ENCODE measurements at places on chromosomes 7 and 10. TPM values are rescaled to one million over a fixed set of nuclear protein-coding genes. Genes with fewer than 3 reads are reported as not detected.

DNA sequence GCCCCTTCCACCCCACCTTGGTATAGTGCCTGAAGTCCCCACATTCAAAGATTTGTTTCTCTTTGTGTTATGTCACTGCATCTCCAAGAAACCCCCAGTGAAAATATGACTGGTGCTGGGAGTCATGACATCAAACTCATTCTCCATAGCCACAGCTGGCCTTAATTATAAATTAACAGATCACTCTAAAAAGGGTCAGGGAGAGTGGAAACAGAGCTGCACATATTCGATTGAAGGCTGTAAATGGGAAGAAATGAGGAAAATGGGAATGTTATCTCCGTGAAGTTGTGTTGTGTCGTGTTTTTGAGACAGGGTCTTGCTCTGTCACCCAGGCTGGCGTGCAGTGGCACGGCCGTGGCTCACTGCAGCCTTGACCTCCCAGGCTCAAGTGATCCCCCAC lies 24.2 kb upstream of the NUP42 start:
- no peak for DNase-seq

GRCh38 chr7:128148676-128149075 lies 92.4 kb upstream of the LEP start:
- no peak for DNase-seq

DNA sequence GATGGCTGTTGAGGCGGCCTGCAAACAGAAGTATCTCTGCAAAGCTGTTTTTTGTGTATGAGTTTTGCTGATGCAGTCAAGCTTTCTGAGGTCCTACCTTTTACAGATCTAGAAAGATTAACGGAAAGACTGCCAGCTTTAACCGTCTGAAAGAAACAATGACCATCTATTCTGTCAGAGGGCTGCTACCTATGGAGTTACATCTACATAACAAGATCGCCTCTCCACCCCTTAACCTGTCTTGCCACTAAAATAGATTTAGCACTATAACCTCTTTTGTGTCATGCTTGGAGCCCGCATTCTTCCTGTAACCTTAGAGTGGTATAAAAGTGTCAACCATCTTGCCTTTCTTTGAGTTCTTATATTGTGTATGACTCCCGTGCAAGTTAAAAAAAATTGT lies 291.2 kb downstream of the POM121L12 start:
- DNase-seq: no peak

DNA sequence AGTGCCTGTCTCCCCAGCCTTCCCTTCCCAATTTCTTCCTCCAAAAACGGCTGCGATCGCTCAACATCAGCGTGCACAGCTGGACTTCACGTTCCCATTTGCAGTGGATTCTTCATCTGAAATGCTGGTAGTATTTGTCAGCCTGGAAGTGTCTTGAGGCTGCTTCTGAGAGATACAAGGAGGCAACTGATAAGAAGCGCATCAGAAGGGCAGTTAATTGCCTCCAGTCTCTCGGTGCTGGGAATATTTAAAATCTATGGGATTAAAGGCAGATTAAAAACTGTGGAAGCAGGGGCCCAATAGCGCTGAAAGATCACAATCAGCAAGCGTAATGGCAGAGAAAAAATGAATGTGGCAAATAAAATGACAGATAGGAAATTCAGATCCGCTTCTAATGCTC lies 450.0 kb downstream of the GATA3 start:
- DNase-seq: no peak

CRHR2 gene
- not detected for total RNA-seq

SPDYE8 gene
- not detected for total RNA-seq

NFE2L3 gene
- total RNA-seq: 24.0 TPM

PRSS37 gene
- total RNA-seq: not detected

Data from activated naive CD4-positive, alpha-beta T cell treated with anti-CD3 and anti-CD28 coated beads, Interleukin-2, amount 50 U/mL, for 72 hours (primary cell).